Islet precursor cell (in vitro differentiated cells): ENCODE measurements at places on chromosomes 3 and 15.

GRCh38 chr15:44999105-44999504 is 23.9 kb upstream of the SORD start:
- DNase-seq, result no peak

GRCh38 chr3:19595884-19596283 is 338.1 kb downstream of the EFHB start:
- no peak for DNase-seq

DNA sequence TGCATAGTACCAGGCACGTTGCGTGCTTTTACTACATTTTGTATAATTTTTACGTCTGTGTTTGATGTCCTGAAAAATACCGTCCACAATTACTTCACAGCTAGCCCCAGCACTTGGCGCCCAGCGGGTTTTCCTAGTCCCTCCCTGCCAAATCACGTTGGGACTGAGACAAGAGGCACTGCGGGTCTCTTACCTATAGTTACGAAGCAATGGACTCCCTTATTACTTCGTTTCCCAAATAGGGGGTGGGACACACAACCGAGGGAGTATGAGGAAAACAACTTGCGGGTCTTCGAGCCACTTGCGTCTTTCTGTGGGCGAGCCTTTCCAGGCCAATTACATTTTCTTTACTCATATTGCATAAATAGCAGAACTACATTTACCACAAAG is 620 bp upstream of the CMSS1 start:
- no peak for DNase-seq

DNA sequence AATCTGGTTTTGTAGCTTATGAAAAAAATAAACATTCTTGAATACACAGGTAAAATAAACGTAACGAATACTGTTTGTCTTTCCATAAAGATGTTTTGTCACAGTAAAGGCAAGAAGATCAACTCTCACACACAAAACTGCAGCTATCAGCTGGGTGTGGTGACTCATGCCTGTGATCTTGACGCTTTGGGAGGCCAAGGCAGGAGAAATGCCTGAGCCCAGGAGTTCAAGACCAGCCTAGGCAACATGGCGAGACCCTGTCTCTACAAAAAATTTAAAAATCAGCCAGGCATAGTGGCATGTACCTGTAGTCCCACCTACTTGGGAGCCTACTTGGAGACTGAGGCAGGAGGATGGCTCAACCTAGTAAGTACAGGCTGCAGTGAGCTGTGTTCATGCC is 39.6 kb downstream of the CBLB start:
- no peak for DNase-seq

DNA sequence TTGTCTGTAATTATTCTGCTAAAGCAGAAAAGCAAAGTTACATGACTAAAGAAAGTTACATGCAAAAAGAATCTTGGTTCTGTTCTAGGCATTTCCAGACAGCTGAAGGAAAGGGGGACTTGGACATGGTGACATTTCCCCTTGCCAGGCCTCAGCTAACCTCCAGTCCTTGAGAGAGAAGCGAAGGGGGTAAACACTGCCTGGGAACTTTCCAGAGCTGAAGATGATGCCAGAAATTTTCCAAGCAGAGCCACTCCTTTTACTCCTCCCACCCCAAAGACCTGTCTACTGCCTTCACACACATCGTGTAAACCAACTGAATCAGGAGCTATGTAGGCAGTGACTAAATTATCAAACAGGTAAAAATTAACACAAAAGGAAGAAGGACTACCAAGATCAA is 5.4 kb downstream of the MEX3B start:
- no peak for DNase-seq

- no peak for DNase-seq
Observed at GRCh38 chr3:21290557-21290956, 460.5 kb downstream of the ZNF385D start.

DNA sequence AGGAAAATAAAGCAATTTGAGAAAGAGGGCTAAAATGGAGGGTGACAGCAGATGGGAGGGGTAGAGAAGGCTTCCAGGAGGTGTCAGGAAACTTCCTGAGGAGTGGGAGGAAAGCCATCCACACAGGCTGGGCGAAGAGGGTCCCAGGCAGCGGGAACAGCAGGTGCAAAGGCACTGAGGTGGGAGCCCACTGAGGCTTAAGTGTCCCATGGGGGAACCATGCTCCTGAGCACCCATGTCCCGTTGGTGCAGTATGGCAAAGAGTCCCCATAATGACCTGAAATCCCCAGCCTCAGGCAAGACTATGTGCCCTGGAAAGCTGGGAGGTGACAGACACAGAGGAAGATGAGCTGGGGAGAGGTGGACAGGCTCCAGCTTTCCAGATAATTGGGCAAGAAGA is 30.0 kb downstream of the CFAP100 start:
- DNase-seq, result no peak

GRCh38 chr3:128870347-128870746 is 9.1 kb upstream of the ACAD9 start:
- no peak for DNase-seq

DNA sequence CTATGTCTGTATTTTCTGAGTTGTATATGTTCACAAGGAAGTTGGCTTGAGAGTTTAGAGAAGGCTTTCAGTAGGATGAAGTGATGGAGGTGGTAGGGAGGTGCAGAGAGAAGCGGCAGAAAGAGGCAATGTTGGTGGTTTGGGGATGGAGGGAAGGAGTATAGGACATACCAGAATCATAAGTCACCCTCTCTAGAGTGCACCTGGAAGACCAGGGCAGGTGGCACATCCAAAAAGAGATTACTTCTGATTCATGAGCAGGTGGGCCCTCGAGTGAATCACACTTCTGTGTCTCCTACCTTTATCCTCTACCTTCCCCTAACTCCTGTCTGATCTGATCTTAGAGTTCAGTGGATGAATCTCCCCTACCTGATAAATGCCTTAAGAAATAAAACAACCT is 41.8 kb upstream of the MRPL3 start:
- no peak for DNase-seq

DNA sequence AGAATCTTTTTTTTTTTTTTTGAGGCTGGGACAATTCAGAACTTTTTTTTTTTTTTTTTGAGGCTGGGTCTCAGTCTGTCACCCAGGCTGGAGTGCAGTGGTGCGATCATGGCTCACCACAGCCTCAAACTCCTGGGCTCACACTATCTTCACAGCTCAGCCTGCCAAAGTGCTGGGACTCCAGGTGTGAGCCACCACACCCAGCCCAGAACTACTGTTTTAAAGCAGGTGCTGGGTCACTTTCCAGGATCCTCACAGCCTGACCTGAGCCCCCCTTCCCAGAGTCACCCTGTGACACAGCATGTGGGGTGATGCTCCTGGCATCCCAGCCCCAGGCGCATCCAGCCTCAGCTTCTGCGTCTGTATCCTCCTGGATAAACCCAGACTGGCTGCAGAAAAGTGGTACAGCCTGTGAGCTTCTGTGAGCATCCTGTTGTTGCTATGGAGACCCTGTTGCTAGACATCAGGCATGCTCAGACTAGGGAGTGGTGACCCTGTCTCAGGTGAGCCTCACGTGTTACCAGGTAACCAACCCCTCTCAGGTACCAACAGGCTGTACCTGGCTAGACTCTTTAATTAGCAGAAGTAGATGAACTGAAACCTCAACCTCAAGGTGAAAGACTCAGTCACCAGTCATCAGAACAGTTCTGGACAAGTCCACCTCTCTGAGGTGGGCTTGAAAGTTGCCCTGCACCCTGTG is 15.0 kb downstream of the KLF13 start:
- DNase-seq, result no peak

GRCh38 chr15:93608643-93609148 is 519.7 kb upstream of the RGMA start:
- no peak for DNase-seq

GRCh38 chr15:74209560-74209958 is 7.0 kb upstream of the STRA6 start:
- no peak for DNase-seq

DNA sequence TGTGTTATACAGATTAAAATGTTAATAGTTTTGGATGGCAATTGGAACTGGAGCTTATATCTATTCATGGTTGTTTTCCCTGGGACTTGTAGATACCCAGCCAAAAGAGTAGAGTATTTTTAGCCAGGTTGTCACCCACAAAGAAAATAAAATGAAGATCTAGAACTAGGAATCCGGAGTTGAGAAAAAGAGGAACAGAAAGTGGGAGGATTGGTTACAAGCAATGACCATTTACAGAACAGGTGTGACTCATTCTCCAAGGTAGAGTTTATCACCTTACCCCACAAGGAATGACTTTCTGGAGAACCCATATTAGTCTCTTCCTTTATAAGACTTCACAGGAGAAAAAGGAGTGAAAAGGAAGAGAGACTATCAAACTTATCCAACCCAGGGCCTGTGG is 99.8 kb downstream of the TMEM108 start:
- no peak for DNase-seq

DNA sequence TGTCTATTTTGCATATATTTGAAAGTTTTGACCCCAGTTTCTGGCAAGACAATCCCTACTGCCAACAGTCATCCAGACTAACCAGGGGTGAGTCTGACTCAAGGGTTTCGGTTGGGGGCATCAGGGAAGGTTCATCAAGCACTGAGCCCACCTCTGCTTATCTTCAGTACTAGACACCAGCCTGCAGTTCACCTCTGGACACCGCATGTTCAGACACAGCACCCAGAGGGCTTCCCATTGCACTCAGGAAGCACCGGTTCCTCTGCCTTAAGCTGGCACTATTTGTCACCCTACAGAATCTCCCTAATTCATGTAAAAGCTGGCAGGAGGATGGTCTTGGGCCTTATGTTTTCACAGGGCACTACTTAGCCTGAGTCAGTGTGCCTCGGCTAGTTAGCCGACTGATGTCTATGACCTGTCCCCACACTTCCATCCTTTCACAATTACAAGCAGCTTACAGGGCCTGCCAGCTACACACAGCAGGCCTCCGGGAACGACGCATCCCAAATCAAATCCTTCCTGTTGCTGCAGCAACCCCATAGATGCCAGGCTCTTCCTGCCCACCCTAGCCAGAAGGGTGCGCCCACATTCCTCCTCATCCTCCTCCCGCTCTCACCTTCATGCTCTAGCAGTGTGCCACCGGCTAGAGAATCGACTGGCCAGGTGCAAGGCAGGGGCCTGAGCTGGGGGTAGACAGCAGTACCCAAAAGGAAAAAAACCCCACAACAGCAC is 52.5 kb downstream of the SH3BP5 start:
- DNase-seq, result no peak

DNA sequence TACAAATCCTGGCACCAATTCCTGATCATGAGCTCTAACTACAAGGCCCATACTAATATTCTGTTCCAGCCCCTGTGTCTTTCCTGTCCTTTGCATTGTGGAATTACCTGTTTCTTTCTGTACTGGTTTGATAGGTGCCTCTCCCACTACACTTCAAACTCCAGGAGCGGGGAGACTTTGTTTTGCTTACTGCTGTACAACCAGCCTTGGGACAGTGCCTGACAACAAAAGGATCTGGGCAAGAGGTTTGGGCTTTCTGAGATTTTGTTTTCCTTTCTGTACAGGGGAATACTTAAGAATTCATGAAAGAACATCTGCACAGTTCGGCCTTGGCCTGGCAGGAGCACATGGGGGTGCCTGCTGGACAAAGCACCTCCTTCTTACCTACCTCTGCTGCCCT is 45.1 kb downstream of the ZDHHC3 start:
- DNase-seq, result no peak

GRCh38 chr3:55264919-55265318 is 222.2 kb downstream of the WNT5A start:
- DNase-seq, result no peak

DNA sequence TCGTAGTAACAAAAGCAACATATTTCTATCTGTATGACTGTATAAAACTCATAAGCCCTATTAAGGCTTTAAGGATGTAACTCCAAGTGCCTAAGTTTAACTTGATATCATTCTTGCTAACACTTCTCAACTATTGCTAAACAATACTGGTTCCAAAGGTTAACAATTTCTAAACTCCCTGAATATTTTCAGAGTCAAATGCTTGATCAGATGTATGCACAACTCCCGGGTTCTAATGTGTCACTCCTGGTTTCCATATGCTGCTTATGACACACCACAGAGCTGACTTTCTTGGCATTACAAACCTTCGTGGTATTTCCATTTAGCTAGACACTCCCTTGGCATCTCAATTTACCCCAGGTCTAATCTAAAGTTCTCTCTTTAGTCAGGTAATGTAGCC is 26.3 kb downstream of the DZIP1L start:
- no peak for DNase-seq

GRCh38 chr3:52245322-52246263 is at the start of gene PPM1M:
Gene PPM1M, plus strand, starts transcription at chr3:52245759. Its CDS starts 66 bp downstream, at chr3:52245825.
- DNase-seq, result peak; percentile 80

- DNase-seq, result no peak
Observed at GRCh38 chr3:126982126-126982470, 817 bp upstream of the PLXNA1 start.

- DNase-seq, result peak; percentile 86
Observed at GRCh38 chr3:196323691-196324090, 5.7 kb upstream of the DYNLT2B start.

DNA sequence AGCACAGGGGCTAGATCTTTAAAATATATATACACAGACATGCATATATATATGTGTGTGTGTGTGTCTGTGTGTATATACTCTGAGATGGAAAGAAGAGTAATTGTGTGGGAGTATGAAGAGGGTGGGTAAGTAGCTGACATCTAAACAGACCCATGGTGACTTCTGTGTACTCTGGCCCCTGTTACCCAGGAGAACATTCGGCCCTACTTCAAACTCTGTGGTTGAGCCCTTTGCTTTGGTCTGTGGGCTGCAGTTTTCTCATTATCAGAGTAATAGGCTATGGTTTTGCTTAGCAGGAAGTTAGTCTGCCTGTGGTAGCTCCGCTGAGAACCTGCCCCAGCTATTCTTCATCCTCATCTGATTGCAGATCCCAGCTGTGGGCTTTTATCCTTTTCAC is 141.4 kb downstream of the RBPMS2 start:
- DNase-seq, result no peak

GRCh38 chr3:105688821-105689220 is 180.0 kb downstream of the CBLB start:
- DNase-seq, result no peak

DNA sequence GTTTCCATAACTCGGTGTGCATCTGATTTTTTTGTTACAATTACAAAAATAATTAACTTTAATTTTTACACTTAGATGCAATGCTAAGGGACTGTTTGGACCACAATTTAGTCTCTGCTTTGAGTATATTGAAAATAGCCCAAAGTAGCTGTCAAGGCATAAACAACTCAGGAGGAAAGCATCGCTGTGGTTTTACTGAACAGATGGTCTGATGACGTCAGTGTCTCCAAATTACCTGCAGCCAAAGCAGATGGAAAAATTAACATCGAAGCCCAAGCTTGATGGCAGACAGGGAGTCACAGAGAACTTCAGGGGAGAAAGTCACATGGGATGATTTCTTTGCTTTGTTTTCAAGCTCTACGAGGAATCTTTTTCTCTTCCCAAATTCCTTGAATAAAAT is 83.1 kb upstream of the PLCL2 start:
- no peak for DNase-seq

DNA sequence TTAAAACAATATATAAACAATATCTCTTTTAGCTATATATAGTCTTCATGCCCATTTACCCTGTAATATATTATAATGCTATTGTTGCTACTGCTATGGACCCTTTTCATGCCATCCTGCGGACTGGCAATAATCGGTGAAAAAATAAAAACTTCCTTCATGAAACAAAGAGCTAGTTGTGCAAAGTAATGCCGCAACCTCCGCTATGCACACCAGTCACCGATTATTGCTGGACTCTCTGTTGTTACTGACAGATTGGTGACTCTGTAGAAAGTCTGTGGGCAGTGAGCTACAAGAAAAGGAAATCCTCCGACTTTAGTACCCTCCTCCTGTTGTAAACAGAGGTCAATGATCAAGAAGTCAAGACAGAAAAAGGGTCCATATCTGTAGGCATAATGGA is 17.9 kb upstream of the ICE2 start:
- DNase-seq, result no peak
